ENCODE measurements at places on chromosomes 1 and 21.
A peak's percentile ranks its signal among the peaks of the same experiment; 100 is the strongest.

- H3K27me3 ChIP-seq: no peaks in the 10 kb centered on the region
- DNase-seq: peak; percentile 25
- H3K36me3 ChIP-seq: peaks cover 17% of the 10 kb centered on the region
- peak overlapping the region; percentile 59 for H3K4me3 ChIP-seq
- peak overlapping the region; percentile 89 for H3K27ac ChIP-seq
Observed at GRCh38 chr21:33299181-33299752, 25.5 kb upstream of the IFNAR1 start.

DNA sequence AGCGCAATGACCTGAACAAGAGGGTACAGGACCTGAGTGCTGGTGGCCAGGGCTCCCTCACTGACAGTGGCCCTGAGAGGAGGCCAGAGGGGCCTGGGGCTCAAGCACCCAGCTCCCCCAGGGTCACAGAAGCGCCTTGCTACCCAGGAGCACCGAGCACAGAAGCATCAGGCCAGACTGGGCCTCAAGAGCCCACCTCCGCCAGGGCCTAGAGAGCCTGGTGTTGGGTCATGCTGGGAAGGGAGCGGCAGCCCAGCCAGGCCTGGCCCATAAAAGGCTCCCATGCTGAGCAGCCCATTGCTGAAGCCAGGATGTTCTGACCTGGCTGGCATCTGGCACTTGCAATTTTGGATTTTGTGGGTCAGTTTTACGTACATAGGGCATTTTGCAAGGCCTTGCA is 5.4 kb upstream of the CCDC28B start:
- DNase-seq: no peak
- H3K27ac ChIP-seq: no peak overlapping the region
- peaks cover 29% of the 10 kb centered on the region for H3K36me3 ChIP-seq
- no peaks in the 10 kb centered on the region for H3K27me3 ChIP-seq
- H3K4me1 ChIP-seq: peaks cover 3% of the 10 kb centered on the region

- peaks cover 10% of the 10 kb centered on the region for H3K27me3 ChIP-seq
- no peaks in the 10 kb centered on the region for H3K36me3 ChIP-seq
- no peaks in the 10 kb centered on the region for H3K4me1 ChIP-seq
- no peak overlapping the region for H3K4me3 ChIP-seq
Observed at GRCh38 chr1:33719326-33719725, 144.6 kb upstream of the HMGB4 start.

DNA sequence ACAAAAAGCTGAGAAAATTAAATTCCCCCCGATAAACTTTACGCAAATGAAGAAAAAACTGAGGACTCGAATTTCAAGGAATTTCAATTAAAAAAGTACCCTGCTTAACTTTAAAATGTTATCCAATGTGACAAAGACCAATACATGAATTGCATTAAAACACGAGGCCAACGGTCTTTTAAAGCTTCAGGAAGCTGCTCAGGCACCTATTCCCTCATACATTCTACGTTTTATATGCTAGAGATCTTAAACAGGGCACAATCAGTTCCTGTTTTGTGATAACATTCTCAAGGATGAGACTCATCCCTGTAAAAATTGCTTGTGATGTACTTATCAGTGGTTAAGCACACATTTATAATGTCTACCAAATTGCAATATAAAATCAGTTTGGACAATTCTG is 3.0 kb downstream of the YOD1 start:
- H3K36me3 ChIP-seq: peaks cover 4% of the 10 kb centered on the region
- no peak overlapping the region for H3K27ac ChIP-seq
- no peak overlapping the region for H3K4me3 ChIP-seq
- peaks cover 11% of the 10 kb centered on the region for H3K4me1 ChIP-seq
- no peaks in the 10 kb centered on the region for H3K27me3 ChIP-seq

DNA sequence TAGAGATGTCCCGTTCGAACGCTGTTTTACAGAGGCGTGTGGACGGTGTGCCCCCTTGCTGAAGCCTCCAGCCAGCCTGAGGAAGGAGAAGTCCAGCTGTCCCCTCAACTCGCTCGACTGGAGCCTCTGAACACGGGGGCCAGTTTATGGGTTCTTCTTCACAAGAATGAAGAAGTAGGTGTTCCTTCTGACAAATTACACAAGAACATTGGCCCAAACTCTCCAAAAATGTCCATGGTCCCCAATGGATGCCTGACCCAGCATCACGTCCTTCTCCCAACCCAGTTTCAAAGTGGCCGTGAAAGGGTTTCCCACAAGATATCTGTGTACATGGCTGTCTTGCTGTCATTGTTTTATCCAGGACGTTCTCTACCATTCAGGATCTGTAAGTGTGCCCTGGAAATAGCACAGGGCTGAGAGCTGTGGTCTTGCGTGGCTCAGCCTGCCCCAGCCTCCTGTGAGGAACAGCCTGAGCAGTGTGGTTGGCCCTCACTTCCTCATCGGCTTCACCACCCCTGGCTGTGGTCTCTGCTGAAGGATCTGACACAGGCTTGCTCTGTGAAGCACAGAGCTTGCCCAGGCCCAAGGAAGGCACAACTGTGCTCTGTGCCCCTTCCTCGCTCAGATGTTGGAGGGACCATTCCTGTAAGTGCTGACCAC is 1.0 kb upstream of the S100B start:
- no peak overlapping the region for H3K4me3 ChIP-seq
- no peak for DNase-seq
- H3K36me3 ChIP-seq: peaks cover 3% of the 10 kb centered on the region
- no peak overlapping the region for H3K27ac ChIP-seq

DNA sequence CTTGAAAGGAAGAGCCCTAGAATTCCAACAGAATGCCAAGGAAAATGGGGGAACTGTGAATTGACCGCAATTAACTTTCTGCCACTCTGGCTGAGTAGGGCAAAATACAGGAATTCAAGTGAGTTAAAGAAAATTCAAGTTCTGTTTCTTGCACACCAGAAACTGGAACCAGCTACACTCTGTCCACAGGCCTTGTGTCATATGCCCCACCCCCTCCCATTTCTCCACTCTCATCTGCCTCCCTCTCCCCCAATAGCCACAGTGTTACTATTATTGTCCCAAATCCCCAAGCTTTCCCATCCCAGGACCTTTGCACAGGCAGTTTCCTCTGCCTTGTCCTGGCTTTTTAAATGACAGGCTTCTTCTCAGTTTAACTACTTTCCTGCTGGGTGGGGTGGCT is 4.3 kb upstream of the STK40 start:
- peak overlapping the region; percentile 84 for H3K27ac ChIP-seq
- peaks cover 58% of the 10 kb centered on the region for H3K4me1 ChIP-seq

- H3K27ac ChIP-seq: no peak overlapping the region
- no peaks in the 10 kb centered on the region for H3K36me3 ChIP-seq
- H3K4me1 ChIP-seq: peaks cover 2% of the 10 kb centered on the region
- DNase-seq: no peak
- H3K4me3 ChIP-seq: no peak overlapping the region
Observed at GRCh38 chr1:228992907-228993535, 257.7 kb downstream of the RHOU start.

- no peaks in the 10 kb centered on the region for H3K27me3 ChIP-seq
- H3K36me3 ChIP-seq: peaks cover 2% of the 10 kb centered on the region
- peaks cover 28% of the 10 kb centered on the region for H3K4me1 ChIP-seq
- peak overlapping the region; percentile 91 for H3K4me3 ChIP-seq
Observed at GRCh38 chr1:87327376-87328271, 1.1 kb upstream of the LMO4 start.

GRCh38 chr1:117653732-117654492 is 48.1 kb downstream of the TENT5C start:
- H3K27me3 ChIP-seq: no peaks in the 10 kb centered on the region
- H3K27ac ChIP-seq: peak overlapping the region; percentile 97
- H3K4me1 ChIP-seq: peaks cover 71% of the 10 kb centered on the region
- H3K4me3 ChIP-seq: peak overlapping the region; percentile 67
- no peak for DNase-seq

- no peaks in the 10 kb centered on the region for H3K4me1 ChIP-seq
- peaks cover 4% of the 10 kb centered on the region for H3K27me3 ChIP-seq
- H3K4me3 ChIP-seq: no peak overlapping the region
Observed at GRCh38 chr1:170415710-170416372, 116.1 kb upstream of the GORAB start.

DNA sequence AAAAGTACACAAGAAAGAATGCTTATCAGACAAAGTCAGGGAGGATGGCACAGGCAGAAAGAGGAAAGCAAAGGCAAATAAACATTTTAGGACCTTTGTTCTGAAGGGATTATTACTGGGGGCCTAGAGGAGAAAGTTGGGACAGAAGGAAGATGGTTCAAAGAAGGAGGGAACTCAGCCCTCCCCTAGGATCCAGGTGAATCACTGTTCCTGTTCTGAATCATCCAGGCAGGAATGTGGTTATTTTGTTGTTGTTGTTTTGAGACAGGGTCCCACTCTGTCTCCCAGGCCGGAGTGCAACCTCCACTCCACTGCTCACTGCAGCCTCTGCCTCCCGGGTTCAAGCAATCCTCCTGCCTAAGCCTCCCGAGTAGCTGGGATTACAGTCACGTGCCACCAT is 38.5 kb upstream of the PSEN2 start:
- H3K4me3 ChIP-seq: no peak overlapping the region
- peaks cover 10% of the 10 kb centered on the region for H3K4me1 ChIP-seq
- no peak overlapping the region for H3K27ac ChIP-seq
- no peak for DNase-seq
- peaks cover 6% of the 10 kb centered on the region for H3K36me3 ChIP-seq
- peaks cover 6% of the 10 kb centered on the region for H3K27me3 ChIP-seq

DNA sequence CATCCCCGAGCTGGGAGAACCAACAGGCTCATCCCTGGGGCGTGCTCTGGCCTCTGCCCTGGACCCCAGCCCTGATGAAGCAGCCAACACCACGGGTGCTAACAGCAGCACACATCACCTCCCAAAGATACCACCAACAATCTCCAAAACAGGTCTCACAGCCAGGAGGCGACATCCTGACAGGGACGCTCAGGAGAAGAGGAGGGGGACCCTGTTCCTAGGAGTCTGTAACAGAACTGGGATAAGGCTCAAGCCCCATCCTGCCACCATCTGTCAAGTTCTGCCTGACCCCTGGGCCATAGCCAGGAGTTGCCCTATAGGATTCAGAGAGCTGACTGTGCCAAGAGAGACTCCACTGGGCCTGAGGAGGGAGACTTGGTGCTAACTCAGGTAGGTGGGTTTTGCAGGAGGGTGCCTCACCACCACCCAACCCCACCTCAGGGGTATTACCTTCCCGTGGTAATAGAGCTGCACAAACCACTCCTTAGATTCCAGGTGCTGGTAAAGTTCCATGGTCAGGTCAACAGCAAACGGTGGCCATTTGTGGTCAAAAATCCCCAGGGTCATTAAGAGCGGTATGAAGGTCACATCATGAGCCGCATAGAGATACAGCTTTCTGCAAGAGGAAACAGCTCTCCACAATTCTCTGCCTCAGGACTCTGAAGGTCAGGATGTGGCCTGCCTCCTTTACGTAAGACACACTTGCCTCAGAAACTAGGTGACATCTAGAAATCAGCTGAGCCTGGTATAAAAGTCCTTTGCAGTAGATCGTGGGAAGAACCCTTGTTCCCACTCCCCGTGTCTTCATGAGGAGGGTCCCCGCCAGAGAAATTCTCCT is 22.3 kb downstream of the ACP6 start:
- no peak overlapping the region for H3K4me3 ChIP-seq
- no peaks in the 10 kb centered on the region for H3K4me1 ChIP-seq
- H3K27ac ChIP-seq: no peak overlapping the region

GRCh38 chr1:36160949-36161485 is 5.1 kb downstream of the MAP7D1 start:
- peaks cover 53% of the 10 kb centered on the region for H3K4me1 ChIP-seq
- no peak for DNase-seq
- H3K27ac ChIP-seq: peak overlapping the region; percentile 96

GRCh38 chr1:5888606-5889211 is 103.5 kb downstream of the NPHP4 start:
- H3K27ac ChIP-seq: no peak overlapping the region
- H3K4me3 ChIP-seq: no peak overlapping the region
- no peaks in the 10 kb centered on the region for H3K4me1 ChIP-seq
- peaks cover 7% of the 10 kb centered on the region for H3K36me3 ChIP-seq
- no peak for DNase-seq

DNA sequence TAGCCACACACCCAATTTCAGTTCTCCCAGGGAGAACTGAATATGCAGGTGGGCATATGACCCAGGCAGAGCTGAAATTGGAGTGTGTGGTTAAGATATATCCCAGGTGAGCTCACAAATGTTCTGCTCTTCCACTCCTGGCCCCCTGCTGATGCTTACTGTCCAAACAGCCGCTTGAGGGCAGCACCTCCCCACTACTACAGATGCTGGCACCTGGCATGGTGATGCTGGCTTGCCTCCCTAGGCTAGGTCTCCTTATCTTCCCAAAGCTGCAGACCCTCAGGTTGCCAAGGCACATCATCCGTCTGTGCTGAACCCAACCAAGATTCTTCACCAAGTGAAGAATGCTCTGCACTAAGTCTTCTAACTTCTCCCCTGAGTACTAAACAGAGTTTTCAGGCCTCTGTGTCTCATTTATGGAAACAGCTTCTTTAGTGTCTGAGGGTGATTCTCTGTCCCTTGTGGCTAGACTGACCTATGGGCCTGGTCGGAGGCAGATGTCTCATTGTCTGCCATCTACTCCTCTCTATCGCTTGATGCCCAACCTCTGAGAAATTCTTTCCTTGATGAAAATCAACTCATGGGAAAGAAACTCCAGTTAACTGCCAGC is 27.2 kb downstream of the XCL1 start:
- DNase-seq: peak; percentile 30
- peaks cover 10% of the 10 kb centered on the region for H3K27me3 ChIP-seq
- no peak overlapping the region for H3K27ac ChIP-seq
- no peak overlapping the region for H3K4me3 ChIP-seq

- H3K36me3 ChIP-seq: peaks cover 2% of the 10 kb centered on the region
- H3K4me3 ChIP-seq: no peak overlapping the region
- peaks cover 26% of the 10 kb centered on the region for H3K27me3 ChIP-seq
- H3K27ac ChIP-seq: no peak overlapping the region
- DNase-seq: no peak
- peaks cover 2% of the 10 kb centered on the region for H3K4me1 ChIP-seq
Observed at GRCh38 chr1:84735483-84735882, 45.2 kb upstream of the SSX2IP start.

- H3K4me3 ChIP-seq: no peak overlapping the region
- H3K27me3 ChIP-seq: no peaks in the 10 kb centered on the region
- peaks cover 24% of the 10 kb centered on the region for H3K4me1 ChIP-seq
- H3K36me3 ChIP-seq: peaks cover 15% of the 10 kb centered on the region
- H3K27ac ChIP-seq: peak overlapping the region; percentile 24
Observed at GRCh38 chr1:32276032-32276782, 15.7 kb upstream of the HDAC1 start.

- H3K36me3 ChIP-seq: no peaks in the 10 kb centered on the region
- no peaks in the 10 kb centered on the region for H3K4me1 ChIP-seq
- no peak overlapping the region for H3K4me3 ChIP-seq
Observed at GRCh38 chr1:60483509-60483908, 409.9 kb upstream of the C1orf87 start.

GRCh38 chr1:226679853-226680516 is 59.1 kb downstream of the ITPKB start:
- H3K36me3 ChIP-seq: peaks cover 5% of the 10 kb centered on the region
- H3K4me3 ChIP-seq: peak overlapping the region; percentile 88
- H3K27me3 ChIP-seq: no peaks in the 10 kb centered on the region
- peaks cover 85% of the 10 kb centered on the region for H3K4me1 ChIP-seq
- peak; percentile 60 for DNase-seq

- no peak overlapping the region for H3K4me3 ChIP-seq
- peaks cover 9% of the 10 kb centered on the region for H3K4me1 ChIP-seq
- H3K27ac ChIP-seq: no peak overlapping the region
- no peaks in the 10 kb centered on the region for H3K36me3 ChIP-seq
- no peak for DNase-seq
Observed at GRCh38 chr1:244097523-244098405, 46.7 kb downstream of the ZBTB18 start.

Measured in memory B cell (primary cell).